ENCODE measurements at places on chromosomes 3 and 15.
A peak's percentile ranks its signal among the peaks of the same experiment; 100 is the strongest.

DNA sequence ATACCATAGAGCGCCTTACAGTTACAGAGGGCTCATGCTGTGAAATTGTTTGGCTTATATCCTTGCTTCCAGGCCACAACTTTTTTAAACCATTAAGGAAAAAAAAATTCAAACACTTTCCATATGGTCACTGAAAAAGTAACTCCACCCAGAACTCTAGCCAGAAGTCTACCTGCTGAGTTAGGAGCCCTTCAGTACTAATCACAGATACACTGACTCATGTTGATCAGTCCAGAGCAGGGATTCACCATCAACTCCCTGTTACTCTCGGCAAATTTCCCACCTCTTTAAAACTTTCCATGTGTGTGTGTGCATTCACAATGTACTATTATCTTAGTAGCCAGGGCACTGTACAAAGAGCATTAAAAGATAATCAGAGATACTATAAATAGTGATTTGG, 372.8 kb downstream of the MAGI1 start:
- DNase-seq: no peak

DNA sequence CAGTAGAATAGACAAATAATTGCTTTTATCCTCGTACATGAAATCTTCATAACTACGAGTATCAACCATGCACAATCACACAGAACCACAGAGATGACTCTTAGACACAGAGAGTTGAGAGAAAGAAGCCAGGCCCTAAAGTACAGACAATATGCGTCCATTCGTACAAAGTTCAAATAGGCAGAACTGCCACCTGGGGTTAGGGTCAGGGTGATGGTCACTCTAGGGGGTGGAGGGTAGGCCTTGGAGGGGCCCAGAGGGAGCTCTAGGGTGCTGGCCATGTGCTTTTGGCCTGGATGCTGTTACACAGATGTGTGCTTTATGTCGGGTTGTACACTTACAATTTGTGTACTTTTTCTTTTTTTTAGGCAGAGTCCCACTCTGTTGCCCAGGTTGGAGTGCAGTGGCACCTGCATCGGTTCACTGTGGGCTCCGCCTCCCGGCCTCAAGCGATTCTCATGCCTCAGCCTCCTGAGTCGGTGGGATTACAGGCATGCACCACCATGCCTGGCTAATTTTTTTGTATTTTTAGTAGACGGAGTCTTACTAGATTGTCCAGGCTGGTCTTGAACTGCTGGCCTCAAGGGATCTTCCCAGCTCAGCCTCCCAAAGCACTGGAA, 65.9 kb upstream of the KLF13 start:
- no peak for DNase-seq

DNA sequence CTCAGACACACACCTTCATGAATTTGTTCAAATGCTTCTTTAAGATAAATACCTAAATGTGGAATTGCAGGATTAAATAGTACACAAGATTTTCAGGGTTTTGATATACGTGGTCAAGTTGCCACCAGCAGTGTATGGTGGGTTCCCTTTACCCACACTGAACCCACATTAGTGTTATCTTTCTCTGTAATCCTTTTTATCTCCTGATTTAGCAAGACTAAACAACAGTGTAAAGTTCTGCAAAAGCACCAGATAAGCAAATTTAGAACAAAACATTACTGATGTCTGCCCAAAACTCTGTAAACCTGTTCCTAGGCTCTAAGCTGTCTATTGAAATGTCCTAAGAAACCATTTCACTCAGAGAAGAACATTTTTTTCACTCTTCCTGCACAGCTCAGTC, 352.9 kb downstream of the FHIT start:
- DNase-seq: no peak

- DNase-seq: peak; percentile 27
These were observed 727 bp downstream of the RAP2B start for GRCh38 chr3:153162513-153163392.

DNA sequence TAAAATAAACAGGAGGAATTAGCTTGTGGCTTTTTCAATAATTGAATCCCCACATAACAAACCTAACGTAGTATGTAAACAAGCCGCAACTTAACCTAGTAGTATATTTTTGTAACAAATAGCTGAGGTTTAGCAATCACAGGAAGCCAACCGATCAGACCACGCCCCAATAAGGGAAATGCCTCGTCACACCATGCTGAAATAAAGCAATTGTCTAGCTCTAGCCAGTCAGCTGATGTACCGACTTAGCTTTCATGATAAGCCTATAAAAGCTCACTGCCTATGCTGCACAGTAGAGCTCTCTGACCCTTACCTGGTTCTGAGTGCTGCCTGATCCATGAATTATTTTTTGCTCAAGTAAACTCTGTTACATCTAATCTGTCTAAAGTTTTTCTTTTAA, 208.9 kb downstream of the ROBO1 start:
- DNase-seq: no peak

DNA sequence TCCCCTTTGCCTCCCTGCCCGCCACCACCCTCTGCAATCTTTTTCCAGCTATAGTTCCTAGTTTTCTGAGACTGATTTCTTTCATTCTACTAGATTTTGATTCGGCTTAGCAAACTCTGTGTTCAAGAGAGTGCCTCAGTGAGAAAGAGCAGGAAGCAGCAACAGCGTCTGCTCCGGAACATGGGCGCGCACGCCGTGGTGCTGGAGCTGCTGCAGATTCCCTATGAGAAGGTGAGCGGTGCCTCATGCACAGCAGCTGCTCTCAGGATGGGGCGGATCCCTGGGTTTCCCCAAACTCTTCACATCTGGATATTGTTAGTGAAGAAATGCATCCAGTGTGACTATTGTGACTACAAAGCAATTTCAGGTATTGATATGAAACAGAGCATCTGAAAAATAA, 191.8 kb downstream of the ITPR1 start:
- no peak for DNase-seq

- no peak for DNase-seq
These were observed 90.4 kb downstream of the PRICKLE2 start for GRCh38 chr3:64134882-64135281.

DNA sequence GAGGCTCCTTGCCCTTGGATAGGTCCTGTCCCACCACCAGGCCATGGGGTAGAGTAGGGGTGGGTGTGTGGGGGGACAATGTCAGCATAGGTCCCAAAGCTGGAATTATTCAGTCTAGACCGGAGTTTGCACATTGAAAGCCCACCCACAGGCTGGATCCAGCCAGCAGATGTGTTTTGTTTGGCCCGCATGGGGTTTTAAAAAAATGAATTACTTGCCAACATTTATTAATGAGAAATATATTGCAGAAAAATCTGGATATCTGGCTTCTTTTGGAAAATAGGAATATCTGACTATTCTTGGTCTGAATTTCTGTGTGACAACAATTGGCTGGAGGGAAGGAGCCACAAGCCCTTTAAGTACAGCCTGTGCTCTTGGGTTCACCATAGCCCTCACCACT, 17.3 kb upstream of the LRIG1 start:
- DNase-seq: no peak

DNA sequence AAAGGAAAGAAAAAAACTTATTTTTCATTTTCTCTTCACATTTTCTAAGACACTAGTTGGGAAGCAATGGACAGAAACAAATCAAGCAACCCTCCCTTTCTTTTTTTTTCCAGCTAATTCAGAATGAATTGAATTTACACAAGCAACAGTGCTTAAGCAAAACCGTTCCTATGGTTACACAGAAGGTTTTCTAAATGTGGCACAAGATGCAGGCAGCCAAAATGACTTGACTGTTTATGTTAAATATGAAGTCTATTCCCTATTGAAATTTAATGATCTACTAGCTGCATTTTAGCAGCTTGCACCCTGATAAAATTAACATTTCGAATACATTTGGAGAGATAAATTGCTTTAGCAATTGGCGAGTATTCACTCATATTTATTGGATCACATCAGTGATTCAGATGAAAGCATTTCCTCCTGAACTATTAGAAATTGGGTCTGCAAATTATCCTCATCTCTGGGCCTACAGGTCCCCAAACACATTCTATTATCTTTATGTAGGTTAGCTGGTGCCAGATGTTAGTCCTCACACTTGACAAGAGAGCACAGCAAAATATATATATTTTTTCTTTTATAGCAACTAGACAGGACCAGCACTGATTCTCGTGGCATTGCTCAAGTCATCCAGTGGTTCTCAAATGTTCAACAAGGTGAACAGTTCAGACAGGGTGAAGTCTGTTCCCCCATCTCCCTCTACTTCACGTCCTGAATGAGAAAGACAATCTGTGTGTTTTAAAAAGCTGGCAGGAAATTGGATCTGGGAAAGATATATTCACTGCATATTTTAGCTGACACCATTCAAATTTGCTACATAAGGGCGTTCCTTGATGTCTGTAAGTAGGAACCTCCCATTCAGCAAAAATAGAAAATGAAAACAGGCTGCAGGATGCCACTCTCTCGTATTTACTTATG, 463.6 kb upstream of the KCNMB2 start:
- DNase-seq: no peak

DNA sequence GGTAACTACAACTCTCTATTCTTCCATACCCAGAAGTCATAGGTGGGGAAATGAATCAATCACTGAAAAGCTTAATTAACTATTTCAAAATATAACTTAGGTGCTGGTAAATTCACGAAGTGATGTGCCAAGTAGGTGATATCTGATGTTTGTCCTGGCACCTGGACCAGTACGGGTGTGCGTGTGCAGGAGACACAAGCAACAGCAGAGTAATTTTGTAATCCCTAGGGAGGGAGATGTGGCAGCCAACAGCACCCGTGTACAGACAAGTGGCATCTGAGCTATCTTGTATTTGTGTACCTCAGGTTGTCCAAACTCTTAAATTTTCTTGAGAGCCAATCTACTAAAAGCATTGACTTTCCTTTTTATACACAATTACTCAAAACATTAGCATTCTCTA, 22.8 kb downstream of the USF3 start:
- no peak for DNase-seq

DNA sequence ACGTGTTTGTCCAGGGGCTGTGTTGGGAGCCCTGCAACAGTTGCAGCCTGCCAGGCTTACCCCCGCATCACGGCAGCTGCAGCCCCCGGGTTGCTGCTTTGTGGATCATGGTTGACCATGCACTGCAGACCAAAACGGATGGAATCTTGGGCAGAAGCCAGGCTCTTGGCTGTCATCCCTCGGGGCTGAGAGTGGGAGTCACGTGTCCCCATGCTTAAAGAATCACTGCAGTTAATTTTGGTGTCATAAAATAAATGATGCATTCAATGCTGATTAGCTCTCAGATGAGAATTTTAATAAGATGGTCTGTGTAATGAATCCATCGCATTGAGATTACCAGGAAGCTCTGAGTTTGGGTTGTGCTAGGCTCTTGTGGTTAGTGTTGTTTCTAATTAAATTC, 115.6 kb downstream of the CHDH start:
- no peak for DNase-seq

DNA sequence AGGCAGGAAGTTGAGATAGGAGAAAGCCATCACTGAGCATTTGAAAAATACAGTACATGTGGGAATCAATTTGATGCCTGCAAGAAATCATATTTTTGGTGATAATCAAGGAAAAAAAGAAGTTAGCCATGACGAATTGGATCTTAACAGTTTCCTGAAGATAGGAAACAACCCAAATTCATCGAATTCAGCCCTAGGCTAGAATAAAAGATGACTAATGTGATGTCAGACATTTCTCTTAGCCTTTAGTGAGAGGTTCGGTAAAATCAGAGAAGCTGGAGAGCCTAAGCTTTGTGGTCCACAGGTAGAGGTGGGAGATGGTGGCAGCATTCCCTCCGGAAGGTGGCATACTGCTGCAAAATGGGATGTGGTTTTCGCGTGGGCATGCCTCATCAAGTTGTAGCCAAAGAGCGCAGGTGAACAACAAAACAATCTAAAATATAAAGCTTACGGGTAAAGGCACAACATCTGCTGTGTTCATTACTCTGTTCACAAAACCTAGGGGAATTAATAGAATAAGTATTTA, 144.1 kb upstream of the ALCAM start:
- DNase-seq: no peak

- DNase-seq: no peak
These were observed 37.5 kb downstream of the SETMAR start for GRCh38 chr3:4340411-4341335.

GRCh38 chr15:90287101-90287500, 21.6 kb downstream of the NGRN start:
- no peak for DNase-seq

- peak; percentile 2 for DNase-seq
These were observed 2.4 kb downstream of the MB21D2 start for GRCh38 chr3:192915304-192915703.

DNA sequence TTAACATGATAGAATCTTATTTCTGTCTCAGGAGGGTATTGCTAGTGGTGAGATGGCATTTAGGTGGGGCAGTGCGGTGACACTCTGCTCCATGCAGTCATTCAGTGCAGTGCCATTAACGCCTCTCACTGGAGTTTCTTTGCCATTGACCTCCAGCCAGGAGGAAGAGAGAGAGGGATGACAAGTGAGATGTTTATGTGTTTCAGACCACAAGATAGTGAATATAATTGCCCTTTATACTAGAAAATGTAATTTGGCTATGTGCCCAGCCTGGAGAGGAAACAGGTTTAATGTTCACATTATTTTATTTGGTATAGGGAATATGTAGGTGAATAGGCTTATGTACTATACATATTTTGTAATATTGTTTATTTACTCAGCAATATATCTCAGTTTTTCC, 84.5 kb downstream of the ZIC1 start:
- no peak for DNase-seq

DNA sequence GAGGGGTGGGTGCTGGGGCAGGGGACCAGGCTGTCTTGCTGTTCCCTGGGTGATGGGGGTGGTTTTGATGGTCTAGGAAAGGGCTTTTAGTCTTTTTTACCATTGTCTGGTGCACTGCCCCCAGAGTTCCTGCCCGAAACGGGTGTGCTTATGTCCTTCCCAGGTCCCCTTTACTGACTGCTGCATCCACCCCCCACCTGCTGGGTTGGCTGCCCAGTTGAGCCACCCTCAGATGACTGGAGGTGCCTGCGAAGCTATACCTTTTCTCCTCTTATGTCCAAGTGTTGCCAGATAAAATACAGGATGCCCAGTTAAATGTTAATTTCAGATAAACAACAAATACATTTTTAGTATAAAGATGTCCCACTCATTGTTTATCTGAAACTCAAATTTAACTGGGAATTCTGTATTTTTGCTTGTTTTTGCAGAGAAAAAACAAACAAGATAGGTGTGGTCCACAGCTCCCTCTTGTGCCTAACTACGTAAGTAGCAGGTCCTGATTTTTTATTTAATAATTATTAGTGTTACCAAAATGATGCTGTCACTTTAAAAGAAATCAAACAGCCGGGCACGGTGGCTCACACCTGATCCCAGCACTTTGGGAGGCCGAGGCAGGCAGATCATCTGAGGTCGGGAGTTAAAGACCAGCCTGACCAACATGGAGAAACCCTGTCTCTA, 6.1 kb upstream of the RPP14 start:
- DNase-seq: no peak

DNA sequence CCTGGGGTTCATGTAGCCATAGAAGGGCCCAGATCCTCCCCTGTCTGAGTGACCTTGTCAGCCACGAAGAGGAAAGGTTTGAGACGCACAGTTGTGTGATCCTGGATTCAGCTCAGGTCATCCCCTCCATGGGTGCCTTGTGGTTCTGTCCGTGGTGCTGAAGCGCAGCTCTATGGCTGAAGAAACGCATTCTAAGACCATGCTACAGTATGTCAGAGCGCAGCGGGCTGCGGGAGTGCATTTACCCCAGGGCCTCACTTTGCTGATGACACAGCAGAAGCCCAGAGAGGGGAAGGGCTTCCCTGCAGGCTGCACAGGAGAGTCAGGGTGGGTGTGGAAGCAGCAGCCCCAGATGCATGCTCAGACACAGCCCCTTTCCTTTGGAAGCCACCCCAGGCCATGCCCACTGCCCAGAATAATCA, 68.8 kb upstream of the IQSEC1 start:
- DNase-seq: no peak
